ENCODE measurements at places on chromosomes 12 and 14.

DNA sequence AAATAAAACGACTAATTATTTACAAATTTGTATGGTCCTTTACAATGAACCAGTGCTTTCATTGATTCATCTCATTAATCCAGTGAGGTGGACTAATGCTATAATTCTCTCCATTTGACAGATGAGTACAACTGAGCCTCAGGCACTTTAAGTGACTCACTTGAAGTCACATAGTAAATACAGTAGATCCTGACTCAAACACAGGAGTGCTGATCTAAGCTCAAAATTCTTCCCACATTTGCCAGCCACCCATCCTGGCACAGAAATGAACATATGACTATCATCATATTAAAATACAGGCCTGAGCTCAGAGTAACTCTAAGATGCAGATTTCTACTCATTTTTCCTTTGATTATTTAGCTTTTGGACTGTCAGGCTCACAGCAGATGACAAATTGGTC lies 30.6 kb downstream of the SLC16A7 start:
- DNase-seq, result peak; percentile 6
- no peaks in the 10 kb centered on the region for H3K36me3 ChIP-seq
- H3K27ac ChIP-seq, result no peak overlapping the region

DNA sequence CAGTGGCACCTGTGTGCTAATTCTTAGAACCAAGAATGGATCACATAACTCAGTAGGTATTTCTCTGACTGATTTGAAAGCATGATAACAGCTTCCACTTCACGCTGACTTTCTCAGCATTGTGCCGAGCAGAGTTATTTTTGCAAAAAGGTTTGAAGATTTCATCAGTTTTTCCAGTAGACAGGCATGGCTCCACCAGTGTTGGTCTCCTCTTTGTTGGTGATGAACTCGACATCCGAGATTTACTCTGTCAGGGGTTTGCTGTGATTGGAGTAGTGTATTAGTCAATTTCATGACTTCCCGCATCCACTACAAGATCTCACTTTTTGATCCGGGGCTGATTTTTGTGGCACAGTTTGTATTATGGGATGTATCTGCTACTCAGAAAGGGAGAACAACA lies 85.3 kb downstream of the PRKCH start:
- no peaks in the 10 kb centered on the region for H3K36me3 ChIP-seq
- H3K27ac ChIP-seq, result no peak overlapping the region

DNA sequence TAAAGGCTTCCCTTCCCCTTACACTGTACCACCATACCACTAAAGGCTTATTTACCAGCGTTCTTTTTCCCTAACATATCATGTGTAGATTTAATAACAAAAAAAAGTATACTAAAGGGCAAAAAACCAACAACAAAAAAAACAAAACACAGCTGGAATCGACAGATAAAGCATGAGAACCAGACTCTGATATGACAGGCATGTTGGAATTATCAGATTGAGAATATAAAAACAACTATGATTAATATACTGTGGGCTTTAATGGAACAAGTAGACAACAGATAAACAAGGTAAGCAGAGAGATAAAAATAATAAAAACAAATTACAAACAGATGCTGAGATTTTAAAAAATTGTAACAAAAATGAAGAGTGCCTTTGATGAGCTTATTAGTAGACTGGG lies 754.1 kb upstream of the MDGA2 start:
- no peak overlapping the region for H3K27ac ChIP-seq
- H3K4me3 ChIP-seq, result no peak overlapping the region
- H3K4me1 ChIP-seq, result no peaks in the 10 kb centered on the region
- no peak for DNase-seq

GRCh38 chr12:12445165-12445881 lies 88.4 kb downstream of the BORCS5 start:
- DNase-seq, result no peak
- H3K27me3 ChIP-seq, result no peaks in the 10 kb centered on the region
- peaks cover 7% of the 10 kb centered on the region for H3K4me1 ChIP-seq
- H3K4me3 ChIP-seq, result no peak overlapping the region

- H3K36me3 ChIP-seq, result no peaks in the 10 kb centered on the region
- no peak overlapping the region for H3K4me3 ChIP-seq
- no peaks in the 10 kb centered on the region for H3K4me1 ChIP-seq
- peak; percentile 2 for DNase-seq
These were observed 709 bp downstream of the HAL start for GRCh38 chr12:95995238-95996031.

DNA sequence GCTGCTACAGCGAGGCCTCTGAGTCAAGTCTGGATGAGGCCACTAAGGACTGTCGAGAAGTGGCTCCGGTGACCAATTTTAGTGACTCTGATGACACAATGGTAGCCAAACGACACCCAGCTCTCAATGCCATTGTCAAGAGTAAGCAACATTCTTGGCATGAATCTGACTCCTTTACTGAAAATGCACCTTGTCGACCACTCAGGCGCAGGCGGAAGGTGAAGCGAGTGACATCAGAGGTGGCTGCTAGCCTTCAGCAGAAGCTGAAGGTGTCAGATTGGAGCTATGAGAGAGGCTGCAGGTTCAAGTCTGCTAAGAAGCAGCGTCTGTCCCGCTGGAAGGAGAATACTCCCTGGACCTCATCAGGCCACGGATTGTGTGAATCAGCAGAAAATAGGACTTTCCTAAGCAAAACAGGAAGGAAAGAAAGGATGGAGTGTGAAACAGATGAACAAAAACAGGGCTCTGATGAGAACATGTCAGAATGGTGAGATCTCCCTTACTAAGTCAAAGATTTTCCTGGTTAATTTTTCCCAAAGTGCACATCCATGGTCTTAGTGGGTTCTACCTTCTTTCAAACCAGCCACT lies 2.9 kb downstream of the GPATCH2L start:
- H3K27ac ChIP-seq, result no peak overlapping the region
- H3K36me3 ChIP-seq, result peaks cover 6% of the 10 kb centered on the region
- H3K4me3 ChIP-seq, result no peak overlapping the region
- H3K27me3 ChIP-seq, result no peaks in the 10 kb centered on the region
- H3K4me1 ChIP-seq, result peaks cover 10% of the 10 kb centered on the region

DNA sequence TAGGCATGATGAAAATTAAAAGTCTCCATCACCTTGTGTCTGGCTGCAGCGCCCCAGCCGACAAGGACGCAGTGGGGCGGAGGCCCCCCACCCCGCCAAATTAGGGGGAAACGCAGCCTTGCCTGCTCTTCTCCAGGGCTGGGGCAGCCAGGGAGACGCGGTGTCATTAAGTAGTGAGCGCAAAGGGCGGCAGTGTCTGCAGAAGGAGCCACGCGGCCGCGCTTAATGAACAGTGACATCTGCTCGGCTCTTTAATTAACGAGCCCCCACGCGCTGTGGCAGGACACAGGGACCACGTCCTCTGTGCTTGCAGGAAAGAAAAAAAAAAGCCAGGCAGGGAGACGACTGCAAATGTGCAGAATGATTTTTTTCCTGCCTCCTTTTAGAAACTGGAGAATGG lies 93.4 kb upstream of the NCOR2 start:
- peaks cover 13% of the 10 kb centered on the region for H3K4me1 ChIP-seq
- DNase-seq, result no peak
- no peaks in the 10 kb centered on the region for H3K36me3 ChIP-seq
- no peak overlapping the region for H3K4me3 ChIP-seq

DNA sequence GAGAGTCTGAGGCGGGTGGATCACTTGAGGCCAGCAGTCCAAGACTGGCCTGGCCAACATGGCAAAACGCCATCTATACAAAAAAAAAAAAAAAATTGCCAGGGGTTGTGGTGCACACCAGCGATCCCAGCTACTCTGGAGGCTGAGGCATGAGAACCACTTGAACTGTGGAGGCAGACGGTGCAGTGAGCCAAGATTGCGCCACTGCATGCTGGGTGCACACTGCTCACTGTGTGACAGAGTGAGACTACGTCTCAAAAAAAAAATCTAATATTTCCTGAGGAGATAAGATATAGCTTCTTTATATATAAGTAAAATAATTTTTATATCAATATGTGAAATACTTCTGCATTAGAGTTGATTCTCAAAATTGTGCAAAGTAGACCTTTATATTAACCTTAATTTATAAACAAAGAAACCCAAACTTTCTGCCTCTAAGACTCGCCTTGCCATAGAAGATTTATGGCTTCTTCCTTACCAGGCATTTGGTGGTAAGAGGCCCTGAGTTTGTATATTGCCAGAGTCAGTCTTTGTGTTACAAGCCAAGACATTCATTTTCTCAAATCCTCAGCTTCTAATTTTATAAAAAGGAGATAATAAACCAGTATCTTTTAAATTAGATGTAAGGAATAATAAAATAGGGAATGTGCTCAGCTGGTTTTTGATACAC lies 1226.7 kb downstream of the FLRT2 start:
- no peak for DNase-seq
- no peaks in the 10 kb centered on the region for H3K27me3 ChIP-seq
- no peak overlapping the region for H3K4me3 ChIP-seq
- no peak overlapping the region for H3K27ac ChIP-seq

- no peaks in the 10 kb centered on the region for H3K36me3 ChIP-seq
- H3K4me1 ChIP-seq, result peaks cover 33% of the 10 kb centered on the region
- no peak for DNase-seq
- no peak overlapping the region for H3K27ac ChIP-seq
- no peaks in the 10 kb centered on the region for H3K27me3 ChIP-seq
These were observed 246.4 kb downstream of the CACNA1C start for GRCh38 chr12:2299206-2299605.

DNA sequence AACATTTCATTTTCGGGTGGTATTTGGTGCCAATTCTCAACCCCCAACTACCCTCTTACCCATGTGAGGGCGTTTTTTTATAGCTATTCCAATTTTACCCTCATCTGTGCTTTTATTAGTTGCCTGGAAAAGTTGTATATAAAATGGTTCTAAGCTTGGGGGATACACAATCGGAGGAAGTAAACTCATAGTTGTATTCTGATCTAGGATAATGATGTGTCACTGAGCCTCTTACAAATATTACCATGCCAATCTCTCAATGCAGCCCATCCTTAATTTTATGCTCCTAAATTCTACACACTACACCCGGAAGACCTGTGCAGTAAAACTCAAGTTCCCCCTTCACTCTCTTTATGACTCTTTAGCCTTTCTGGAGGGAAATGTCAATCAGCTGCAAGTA lies 1206.5 kb upstream of the FLRT2 start:
- no peaks in the 10 kb centered on the region for H3K4me1 ChIP-seq
- no peaks in the 10 kb centered on the region for H3K27me3 ChIP-seq
- DNase-seq, result no peak
- H3K27ac ChIP-seq, result no peak overlapping the region
- no peaks in the 10 kb centered on the region for H3K36me3 ChIP-seq

DNA sequence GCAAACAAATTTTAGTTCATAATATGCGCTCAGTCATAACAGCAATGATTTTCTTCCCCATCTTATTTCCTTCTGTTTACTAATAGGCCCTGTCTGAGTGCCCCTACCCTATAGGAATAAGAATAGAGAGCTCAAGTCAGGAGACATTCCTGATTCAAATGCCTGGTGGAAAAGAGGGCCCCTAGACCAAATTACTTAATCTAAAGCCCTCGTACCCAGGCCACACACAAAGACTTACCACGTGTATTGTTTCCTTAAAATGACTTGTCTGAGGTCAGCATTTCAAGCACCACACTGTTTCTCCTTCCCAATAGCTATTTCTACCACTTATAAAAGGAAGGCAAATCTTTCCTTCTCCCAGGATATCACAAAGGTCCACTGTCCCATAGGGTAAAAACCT lies 314.9 kb upstream of the TMTC1 start:
- no peak for DNase-seq
- no peak overlapping the region for H3K4me3 ChIP-seq
- H3K4me1 ChIP-seq, result no peaks in the 10 kb centered on the region
- H3K27me3 ChIP-seq, result no peaks in the 10 kb centered on the region

All from fibroblast of lung (primary cell).